ENCODE measurements at places on chromosomes 1 and 21. TPM values are rescaled to one million over a fixed set of nuclear protein-coding genes. Genes with fewer than 3 reads are reported as not detected.
A peak's percentile ranks its signal among the peaks of the same experiment; 100 is the strongest.

The DNASE2B gene
- not detected for total RNA-seq

The CFHR4 gene
- total RNA-seq: not detected

The ATP6V1G3 gene
- not detected for total RNA-seq

The F5 gene
- total RNA-seq: not detected

The SPATA45 gene
- 0.75 TPM for total RNA-seq

The OR2T2 gene
- total RNA-seq: not detected

The IVL gene
- not detected for total RNA-seq

The DCDC2B gene
- total RNA-seq: not detected

- DNase-seq: peak; percentile 96
These were observed 12.5 kb upstream of the ATF3 start for GRCh38 chr1:212595787-212596714.

DNA sequence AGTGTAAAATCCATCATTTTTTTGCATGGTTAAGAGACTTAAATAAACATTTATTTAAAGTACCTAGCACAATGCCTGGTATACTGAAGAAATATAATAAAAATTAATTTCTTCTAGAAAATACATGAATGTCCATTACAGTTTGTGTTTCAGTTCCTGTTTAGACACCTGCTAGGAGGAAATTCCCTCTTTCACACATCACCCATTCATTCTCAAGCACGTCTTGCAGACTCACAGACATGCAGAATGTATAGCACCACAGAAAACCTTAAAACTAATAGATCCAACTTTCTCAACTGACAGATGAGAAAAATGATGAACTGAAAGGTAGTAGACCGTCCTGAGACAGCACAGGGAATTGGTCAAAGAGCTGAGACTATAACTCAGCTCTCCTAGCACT, 172.2 kb upstream of the C8B start:
- no peak for DNase-seq

DNA sequence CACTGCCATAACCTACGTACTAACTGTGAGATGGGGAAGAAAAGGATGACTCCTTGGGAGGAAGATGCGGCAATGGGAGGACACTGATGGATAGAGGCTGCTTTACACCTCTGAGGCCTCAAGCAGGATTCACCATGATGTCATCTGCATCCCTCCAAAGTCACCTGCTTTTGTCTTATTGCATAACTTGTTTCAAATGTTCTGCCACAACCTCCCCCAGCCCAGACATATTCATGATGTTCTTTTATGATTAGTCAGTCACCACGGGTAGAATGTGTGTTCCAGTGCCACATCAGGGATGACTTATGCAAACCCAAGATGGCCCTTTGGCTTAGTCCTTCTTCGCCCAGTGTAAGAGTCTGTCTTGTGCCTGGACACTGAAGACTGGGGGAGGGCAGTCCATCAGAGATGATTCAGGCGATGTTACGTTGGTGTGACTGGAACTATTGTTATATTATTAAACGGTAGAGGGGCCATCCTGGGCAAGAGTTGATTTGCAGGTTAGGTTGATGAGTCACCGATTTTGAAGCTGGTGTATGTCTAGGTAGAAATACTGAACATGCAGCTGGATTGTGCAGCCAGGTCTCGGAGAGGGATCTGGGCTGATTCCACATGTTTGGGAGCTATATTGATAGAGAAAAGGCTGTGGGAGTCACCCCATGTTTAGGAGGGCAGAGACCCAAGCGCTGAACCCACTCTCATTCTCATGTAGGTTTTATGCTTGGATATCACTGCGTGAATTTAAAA, 32.6 kb downstream of the RYR2 start:
- no peak for DNase-seq

GRCh38 chr1:216461466-216461865, 38.2 kb upstream of the USH2A start:
- peak; percentile 8 for DNase-seq

- DNase-seq: no peak
These were observed 622.3 kb upstream of the PLXNA2 start for GRCh38 chr1:208866386-208866955.

GRCh38 chr1:116334868-116335635, 38.0 kb upstream of the ATP1A1 start:
- no peak for DNase-seq

GRCh38 chr1:54413295-54413694, 7.1 kb upstream of the SSBP3 start:
- peak; percentile 57 for DNase-seq

Measured in H4 (cell line).